ENCODE measurements at places on chromosomes 2 and 18.

- DNase-seq: no peak
These were observed 2.0 kb downstream of the WDR35 start for GRCh38 chr2:19987936-19988335.

DNA sequence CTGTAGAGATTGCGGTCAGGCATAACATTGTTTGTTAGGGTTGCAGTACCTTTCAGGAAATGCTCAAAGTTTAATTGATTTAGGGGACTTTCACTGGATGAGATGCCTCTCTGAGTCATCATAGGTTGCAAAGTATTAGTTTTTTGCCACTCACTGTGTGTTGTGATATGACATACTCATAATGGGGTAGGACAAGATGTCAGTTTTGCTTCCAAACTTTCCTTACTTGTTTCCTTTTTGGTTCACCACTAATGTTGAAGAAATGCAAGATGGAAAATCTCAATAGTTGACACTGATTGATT, 35.0 kb upstream of the PTH2R start:
- no peak for DNase-seq

DNA sequence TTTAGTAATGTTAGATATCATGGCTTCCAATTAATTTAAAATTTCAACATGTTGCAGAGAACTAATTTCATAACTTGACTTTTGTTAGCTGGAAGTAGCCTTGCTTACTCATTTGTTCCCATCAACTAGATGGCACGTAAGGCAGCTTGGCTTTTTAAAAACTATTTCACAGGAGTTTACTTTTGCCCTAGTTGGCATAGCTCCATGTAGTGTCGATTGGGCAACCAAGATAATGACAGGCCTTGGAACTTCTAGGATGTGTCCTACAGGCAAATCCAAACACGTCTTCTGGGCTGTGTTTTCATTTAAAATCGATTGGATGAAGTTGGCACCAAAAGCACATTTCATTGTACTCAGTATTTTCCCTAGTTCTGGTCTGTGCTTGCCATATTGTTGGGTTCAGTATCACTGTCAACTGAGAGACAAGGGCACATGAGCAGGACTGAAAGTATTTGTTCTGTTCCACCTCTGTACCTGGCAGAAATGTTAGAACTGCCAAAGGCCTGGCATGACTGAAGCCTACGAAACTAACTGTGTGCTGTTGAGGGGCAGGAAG, 29.4 kb downstream of the HADHB start:
- no peak for DNase-seq

DNA sequence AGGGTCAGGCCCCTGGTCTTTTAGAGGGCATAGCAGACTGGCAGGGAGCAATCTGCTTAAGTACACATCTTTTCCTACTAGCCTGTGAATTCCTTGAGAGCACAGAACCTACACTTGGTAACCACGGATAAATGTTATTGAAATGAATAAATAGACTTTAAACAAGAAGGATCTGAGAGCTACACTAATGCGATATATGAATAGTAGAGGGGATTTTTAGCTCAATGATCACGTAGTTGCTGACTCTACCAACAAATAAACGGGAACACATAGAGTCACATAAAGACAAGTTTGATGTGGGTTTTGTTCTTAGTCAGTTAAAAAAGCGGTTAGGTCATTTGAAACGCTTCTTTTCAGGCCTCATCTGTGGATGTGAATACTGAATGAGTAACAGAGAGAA, 290.3 kb upstream of the CCDC68 start:
- DNase-seq: no peak

GRCh38 chr2:149029307-149029965, 9.1 kb upstream of the LYPD6B start:
- no peak for DNase-seq

DNA sequence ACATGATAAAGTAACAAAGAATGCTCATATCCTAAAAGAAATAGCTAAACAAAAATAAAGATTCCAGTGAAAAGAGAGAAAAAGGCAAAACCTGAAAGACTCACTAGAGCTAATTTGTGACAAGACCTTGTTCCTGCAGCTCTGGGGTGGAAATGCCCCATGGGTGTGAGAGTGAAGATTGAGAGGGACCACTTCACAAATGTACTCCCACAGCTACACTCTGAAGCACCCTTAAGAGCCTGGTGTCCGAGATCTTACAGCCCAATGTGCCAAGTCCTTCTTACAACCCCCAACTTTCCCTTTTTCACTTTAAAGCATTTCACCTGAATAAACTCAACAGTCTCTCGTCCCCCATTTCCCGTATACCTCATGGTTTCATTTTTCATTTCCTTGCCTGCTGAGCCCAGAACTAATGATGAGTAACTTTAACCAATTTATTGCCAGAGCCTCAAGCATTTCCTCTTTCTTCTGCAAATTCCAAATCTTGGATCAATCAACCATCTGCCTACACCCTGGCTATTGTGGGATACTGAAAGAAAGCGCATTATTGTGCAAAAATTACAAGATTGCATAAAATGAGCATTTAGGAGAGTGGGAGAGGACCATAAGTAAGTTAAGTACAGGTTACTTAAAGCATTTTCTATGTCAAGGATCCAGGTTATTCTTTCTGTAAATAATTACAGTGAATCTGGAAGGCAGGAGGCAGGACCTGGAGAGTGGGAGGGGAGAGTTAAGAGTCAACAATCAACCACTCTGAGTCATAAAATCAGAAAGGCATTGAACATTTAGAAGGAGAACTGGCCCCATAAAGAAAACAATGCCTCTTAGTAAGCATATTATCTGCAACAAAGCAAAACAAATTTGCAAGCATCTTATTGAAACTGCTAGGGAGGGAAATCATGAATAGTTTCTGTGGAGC, 804.4 kb upstream of the CELF4 start:
- DNase-seq: no peak

DNA sequence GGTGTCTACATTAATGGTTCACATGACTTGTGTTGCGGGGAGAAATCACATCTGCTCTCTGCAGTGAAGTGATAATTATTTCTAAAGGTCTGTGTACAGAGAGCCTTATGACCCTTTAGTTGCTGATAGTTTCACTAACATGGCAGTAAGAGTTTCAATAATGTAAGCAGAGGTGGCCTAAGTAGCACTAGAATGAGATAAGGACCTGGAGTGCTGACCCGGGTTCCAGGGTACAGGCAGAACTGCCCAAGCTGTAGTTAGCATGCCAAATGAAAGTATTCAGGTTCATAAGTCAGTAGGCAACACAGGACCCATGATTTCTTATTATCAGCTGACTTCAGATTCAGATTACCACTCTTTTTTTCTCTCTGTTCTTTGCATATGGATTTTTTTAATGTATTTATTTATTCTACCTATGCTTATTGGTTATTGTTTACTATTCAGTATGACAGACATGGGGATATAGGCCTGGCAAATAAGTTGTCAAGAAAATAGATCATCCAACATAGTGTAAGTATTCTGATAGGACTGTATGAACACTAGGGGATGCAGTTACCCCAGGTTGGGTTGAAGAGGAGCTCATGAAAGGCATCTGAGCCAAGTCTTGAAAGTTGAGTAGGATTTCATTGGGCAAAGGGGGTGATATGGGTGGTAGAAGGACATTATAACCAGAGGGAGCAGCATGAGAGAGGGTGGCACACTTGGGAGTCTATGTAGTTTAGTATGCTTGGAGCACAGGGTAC, 105.2 kb downstream of the CCDC85A start:
- DNase-seq: no peak

DNA sequence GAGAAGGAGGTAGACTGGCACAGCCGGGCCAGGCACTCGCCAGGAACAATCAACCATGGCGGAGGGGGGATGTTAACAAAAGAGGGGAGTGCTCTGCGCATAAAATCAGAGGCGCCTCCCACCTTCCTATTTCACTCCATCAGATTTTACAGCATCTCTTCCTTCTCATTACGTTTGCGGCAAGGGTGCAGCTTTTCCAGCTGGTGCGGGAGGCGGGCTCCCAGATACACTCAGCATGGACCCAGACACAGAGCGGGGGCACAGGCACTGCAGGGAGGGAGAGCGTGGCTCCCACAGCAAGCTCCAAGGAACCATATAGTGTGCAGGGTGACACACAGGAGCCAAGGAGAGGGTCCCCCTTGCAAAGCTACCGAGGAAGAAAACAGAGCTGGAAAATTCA, 176.3 kb downstream of the EIPR1 start:
- DNase-seq: no peak

DNA sequence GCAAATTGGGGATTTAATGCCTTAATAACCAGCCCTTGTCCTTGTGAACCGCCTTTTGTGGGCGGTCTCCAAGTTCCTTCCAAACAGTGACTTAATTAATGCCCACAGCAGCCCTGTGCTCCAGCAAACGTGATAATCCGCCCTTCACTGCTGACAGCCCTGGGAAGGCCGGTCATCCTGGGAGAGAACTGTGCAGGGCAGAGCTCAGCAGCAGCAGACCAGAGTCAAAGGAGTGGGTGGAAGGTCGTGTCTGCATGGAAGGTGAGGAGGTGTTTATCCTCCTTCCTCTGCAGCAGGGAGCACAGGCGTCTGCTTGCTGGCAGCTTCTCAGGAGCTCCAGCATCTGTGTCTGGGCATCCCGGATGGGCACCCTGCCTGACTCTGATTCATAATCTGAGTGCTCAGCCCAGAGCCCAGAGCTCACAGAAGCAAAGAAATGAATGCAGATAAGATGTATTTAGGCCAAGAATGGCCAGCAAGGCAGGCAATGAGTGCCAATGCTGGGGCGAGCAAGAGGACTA, 270.0 kb upstream of the PXDN start:
- DNase-seq: no peak

GRCh38 chr18:9506046-9506792, 30.9 kb downstream of the RALBP1 start:
- DNase-seq: no peak

DNA sequence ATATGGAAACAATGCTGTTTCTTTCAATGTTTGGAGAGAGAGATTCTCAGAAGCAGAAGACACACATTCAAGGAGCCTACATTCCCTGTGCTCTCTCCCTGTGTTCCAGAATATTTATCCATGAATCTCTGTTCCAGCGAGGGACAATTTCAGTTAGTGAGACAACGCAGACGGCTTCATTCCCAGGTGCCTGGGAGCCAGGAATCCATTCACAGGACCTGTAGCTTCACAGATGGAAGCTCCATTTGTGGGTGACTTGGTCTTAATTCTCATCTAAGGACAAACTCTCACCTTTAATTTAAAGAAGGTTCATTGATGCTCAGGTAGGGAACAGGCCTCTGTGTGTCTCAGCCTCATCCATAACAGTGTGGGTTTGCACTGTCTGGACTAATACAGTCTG, 1156.6 kb downstream of the RPIA start:
- DNase-seq: no peak

DNA sequence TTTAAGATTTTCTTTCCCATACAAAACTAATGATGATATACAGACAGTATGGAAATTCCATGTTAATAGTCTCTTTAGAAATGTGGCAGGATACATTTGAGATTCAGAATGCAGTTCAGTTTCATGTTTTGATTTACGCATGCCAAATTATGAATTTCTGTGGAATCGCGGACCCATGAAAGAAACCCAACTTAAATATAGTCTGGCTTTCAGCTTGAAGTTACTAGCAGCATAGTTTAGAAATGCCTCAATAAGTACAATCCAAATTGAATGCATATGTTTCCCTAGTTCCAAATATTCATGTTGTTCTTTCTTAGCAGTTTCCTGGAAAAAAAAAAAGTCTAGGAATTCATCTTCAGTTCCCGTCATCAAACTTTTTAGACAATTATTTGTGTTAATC, 164.1 kb upstream of the RASGRP3 start:
- no peak for DNase-seq

- DNase-seq: no peak
These were observed 15.3 kb downstream of the SH3RF3 start for GRCh38 chr2:109144271-109144670.

- no peak for DNase-seq
These were observed 25.4 kb downstream of the HDAC4 start for GRCh38 chr2:239375278-239376061.

DNA sequence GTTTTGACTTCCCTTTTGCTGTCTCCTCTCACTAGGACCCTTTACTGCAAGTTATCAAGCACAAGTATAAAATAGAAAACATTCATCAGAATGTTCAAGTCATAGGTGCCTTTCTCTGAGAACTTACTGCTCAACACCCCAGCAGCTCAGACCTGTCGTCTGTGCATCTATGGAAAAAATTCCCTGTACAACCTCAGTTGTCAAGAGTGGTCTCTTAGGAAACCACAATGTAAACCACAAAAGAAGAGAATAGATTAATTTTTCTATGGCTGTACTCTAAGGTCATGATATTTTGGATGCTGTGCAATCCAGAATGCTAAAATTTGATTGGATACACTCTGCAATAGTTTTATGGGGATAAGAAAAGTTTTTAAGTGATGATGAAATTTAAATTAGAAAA, 84.1 kb downstream of the RBMS1 start:
- DNase-seq: no peak

GRCh38 chr2:210522399-210522798, 34.0 kb upstream of the CPS1 start:
- DNase-seq: no peak

Measured in iPS DF 19.7 (cell line).